MG63 (cell line): ENCODE measurements at places on chromosomes 2 and 18.

- no peak for DNase-seq
These were observed 5.0 kb upstream of the APCDD1 start for GRCh38 chr18:10449396-10449795.

DNA sequence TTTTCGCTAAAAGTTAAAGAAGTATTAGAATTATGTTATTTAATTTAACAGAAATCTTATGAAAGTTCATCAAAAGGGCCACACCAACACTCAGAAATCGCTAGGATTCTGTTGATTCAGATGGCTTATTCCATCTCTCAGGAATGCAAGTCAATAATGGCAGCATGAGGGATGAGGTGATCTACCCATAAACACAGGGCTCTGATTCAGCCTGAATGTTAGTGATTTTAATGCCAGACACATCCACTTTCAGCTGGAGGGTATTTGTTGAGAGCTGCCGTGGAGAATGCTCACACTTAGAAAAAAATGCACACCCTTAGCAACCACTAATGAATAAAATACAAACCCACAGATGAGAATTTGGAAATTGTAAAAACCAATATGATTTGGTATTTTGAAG lies 173.3 kb upstream of the ERBB4 start:
- peak; percentile 67 for DNase-seq

- no peak for DNase-seq
These were observed at the start of gene LYPD1 for GRCh38 chr2:132669908-132670495. Gene LYPD1 (minus strand): TSS chr2:132670205. CDS start chr2:132669932, 273 bp downstream.

GRCh38 chr2:88709181-88709631 lies 17.7 kb downstream of the RPIA start:
- no peak for DNase-seq

DNA sequence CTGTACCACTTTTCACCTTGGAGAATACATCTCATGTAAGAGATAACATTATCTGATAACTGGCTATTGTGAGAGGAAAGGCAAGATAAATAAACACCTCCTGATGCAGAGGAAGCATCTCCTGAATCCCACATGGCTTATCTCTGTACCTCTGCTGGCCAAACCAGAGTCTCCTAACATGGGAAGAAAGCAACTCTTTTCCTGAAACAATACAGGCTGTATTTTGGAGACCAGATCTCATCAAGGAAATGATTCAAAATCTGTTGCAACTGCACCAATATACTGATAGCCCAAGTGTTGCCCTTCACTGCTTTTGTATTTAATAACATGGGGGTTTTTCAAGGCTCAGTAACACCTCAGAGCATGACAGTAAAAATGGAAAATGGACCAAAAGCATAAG lies 106.9 kb downstream of the MREG start:
- no peak for DNase-seq

DNA sequence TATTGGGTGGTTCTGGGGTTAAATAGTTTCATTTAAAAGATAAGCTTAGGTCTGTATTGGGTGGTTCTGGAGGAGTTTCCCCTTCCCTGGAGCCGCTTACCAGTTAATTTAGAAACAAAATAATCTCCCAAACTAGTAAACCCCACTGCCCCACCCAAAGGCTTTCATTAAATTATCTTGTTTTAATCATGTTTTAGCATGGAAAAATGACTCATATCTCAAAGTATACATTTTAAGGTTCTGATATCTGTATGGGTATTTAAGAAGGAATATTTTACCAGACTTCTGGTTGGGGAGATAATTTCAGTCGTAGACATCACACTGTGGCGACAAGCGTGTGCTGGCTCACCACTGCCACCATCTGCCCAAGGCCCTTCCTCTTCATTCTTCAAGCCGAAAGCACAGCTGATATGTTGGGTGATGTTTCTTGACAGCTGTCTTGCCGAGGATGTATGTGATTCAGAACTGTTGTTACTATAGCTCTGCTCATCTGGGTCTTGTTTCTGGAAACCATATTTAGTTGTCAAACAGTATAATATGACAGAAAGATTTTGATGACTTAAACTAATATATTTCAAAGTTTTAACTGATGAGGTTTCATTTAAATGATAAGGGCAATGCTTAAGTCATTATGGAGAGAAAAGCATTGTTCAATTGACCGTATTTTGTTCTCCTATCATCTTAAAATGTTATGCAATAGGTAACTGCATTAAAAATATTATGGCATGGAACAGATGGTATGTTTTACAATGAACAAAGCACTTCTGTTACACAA lies 5.1 kb downstream of the FIGLA start:
- DNase-seq, result peak; percentile 38

- DNase-seq, result peak; percentile 91
These were observed 64.3 kb upstream of the ACSL3 start for GRCh38 chr2:222796413-222797103.

DNA sequence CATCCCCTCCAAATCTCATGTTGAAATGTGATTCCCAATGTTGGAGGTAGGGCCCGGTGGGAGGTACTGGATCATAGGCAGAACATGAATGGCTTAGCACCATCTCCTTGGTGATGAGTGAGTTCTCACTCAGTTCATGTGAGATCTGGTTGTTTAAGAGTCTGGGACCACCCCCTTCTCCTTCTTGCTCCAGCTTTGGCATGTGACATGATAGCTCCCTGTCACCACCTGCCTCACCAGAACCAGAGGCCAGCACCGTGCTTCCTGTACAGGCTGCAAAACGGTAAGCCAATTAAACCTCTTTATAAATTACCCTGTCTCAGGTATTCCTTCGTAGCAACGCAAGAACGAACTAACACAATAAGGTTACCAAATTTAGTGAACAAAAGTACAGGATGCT lies 95.4 kb downstream of the ZBTB7C start:
- DNase-seq, result no peak

- peak; percentile 63 for DNase-seq
These were observed 63.4 kb downstream of the ZCCHC2 start for GRCh38 chr18:62586151-62586774.

DNA sequence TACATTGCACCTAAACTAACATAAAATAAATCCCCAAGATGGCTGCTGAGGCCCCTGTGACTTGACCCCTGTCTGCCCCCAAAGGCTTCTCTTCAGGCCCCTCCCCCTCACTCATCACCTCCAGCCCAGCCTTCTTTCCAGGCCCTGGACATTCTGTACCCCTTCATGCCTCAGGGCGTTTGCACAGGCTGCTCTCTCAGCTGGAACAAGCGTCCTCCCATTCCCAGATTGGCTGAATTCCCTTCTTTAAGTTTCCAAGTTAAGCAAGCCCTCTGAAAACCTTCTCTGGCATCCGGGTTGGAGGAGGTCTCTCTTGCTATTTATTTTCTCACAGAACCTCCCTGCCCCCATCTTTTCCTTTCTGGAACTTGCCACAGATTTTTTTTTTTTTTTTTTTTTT lies 165.2 kb upstream of the BCL2L11 start:
- no peak for DNase-seq

GRCh38 chr18:27109451-27109850 lies 75.7 kb downstream of the CHST9 start:
- DNase-seq, result no peak

- DNase-seq, result no peak
These were observed 185.8 kb downstream of the NRP2 start for GRCh38 chr2:205868053-205868452.

DNA sequence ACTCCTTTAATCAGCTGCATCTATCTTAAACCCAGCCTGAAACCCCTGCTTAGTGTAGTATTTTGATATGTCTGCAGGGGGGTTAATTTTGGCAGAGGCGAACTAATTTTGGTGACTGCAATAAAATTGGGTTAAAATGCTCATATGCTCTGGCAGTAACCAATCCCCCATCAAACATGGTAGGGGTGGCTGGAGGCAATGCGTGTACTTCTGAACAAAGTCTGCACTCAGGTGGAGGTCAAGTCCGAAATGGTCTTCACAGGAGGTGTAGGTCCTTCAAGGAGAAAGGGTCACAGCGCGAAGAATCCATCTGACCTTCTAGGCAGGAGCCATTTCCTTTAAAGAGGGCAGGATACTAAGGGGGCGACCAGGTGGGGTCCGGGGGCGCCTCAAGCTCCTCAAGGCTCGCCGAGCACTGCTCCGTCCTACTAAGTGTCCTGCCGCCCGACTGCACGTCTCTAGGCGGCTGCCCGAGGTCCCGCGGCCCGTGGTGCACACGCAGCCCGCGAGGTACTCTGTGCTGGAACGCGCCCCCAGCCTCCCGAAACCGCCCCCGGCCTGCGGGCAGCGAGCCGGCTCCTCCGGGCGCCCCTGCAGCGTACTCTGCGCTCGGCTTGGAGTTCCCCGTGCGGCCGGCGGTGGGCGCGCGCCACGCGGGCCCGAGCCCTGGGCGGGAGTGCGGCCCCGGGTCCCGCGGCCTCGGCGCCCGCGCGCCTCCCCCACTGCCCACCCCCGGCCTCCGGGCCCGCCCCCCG lies 1.7 kb upstream of the LDLRAD4 start:
- DNase-seq, result peak; percentile 26

DNA sequence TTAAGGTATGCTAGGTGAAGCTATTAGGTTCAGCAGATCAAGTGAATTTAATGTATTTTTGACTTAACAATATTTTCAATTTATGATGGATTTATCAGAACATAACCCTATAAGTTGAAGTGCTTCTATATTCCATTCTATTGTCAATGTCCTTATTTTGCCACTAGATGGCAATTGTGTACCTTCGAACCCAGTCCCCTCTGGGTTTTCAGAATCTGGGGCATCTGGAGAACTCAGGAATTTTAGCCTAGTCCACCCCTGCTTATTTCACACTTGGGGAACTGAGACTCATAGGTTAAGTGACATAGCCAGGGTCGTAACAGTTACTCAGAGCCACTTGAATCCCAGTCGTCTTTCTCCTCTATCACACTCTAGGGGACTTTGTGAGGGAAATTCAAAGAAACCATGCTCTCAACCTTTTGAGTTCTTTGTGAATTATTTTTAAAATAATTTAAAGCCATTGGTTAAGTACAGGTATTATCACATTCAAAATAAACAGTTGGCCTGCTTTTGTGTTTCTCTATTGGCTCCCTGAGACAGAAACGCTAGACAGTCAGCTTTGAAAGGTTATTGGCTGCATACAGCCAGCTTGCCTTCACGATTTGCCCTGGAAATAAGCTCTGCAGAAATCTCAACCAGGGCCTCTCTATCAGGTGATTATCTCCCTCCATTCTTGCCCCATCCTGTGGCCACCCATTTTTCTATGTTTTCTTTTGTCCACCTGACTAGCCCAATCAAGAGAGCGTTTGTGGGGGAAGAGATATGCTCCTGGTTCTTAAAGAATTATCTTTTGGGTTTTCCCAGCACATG lies 145.0 kb downstream of the TTC27 start:
- DNase-seq, result peak; percentile 2

GRCh38 chr2:138475277-138475776 lies 26.2 kb upstream of the SPOPL start:
- no peak for DNase-seq

GRCh38 chr2:181546086-181546485 lies 88.9 kb downstream of the ITGA4 start:
- DNase-seq, result no peak

- peak; percentile 63 for DNase-seq
These were observed 16.3 kb downstream of the CROCC2 start for GRCh38 chr2:240922245-240922981.

DNA sequence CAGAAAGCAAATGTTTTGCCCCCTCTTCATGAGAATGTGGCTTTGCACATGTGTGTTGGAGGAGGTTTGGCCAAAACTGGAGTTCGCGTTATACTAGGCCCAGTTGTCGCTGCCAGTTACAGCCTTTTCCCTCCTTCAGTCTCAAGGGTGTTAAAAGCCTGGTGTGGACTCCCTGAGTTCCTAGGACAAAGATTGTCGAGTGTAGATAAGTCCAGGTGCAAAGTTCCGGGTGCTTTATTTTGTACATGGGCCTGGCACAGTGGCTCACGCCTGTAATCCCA lies 542 bp upstream of the RNF103 start:
- no peak for DNase-seq

DNA sequence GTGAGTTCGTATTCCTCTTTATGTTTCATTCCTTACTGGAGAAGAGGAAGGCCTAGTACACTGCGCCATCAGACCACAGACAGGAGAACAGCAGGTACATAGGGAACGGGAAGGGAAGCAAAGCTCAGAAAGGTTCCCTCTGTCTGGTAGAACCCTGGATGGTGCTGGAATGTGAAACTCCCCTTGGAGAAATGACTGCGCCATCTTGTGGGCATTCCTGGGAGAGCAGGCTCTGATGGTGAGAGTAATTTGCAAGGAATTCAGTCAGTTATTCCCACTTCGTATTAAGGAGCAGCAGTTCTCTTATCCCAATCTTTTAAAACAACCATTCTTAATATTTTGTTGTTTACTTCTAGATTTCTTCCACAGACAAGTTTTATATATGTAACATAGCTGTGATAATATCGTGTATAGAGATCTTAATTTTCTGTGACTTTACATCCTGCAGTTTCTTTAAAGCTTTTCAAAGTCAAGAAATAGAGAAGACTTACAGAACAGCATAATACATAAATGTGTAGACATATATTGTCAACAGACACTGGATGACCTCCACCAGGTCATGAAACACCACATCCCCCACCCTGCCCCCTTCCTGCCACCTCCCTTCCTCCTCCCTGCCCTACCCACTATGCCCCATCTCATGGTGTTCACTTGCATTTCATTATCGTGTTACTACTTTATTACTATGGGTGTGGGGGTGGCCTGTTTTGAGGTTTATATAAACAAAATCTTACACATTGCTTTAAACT lies 83.9 kb downstream of the ARHGEF4 start:
- peak; percentile 37 for DNase-seq

DNA sequence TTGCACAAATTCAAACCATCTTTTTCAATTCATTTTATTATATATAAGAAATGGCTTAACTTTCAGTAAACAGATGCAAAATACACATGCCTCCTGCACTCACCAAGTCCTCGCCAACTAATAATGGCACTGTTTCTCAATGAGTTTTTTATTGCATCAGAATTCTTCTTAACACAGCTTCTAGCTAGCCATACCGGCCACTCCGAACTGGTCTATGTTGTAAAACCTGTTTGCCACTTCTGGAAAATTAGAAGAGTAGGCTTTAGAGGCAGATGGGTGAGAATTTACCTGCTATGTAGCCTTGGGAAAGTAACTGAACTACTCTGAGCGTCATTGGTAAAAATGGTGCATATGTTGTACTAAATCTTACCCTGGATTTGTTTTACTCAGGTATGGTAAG lies 100.6 kb upstream of the LHCGR start:
- DNase-seq, result no peak

- no peak for DNase-seq
These were observed 416.0 kb upstream of the HS6ST1 start for GRCh38 chr2:128734521-128735295.

DNA sequence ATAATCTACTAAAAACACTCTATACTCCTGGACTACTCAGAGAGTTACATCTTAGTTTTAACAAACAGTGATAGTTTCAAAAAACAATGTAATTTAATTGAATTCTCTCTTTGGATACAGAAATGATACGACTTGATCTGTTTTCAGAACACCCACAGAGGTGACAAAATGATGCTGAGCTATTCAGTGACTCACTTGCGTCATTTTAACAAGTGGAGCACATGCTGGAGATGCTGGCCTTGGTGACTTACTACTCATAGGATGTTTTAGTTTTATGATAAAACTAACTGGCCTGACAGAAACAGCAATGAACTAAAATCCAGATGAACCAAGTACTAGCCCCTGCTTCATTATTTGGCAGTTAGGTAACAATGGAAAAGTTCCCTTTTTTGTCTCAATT lies 101.3 kb upstream of the ITGB6 start:
- DNase-seq, result no peak
